ENCODE measurements at places on chromosomes 12 and 14.

DNA sequence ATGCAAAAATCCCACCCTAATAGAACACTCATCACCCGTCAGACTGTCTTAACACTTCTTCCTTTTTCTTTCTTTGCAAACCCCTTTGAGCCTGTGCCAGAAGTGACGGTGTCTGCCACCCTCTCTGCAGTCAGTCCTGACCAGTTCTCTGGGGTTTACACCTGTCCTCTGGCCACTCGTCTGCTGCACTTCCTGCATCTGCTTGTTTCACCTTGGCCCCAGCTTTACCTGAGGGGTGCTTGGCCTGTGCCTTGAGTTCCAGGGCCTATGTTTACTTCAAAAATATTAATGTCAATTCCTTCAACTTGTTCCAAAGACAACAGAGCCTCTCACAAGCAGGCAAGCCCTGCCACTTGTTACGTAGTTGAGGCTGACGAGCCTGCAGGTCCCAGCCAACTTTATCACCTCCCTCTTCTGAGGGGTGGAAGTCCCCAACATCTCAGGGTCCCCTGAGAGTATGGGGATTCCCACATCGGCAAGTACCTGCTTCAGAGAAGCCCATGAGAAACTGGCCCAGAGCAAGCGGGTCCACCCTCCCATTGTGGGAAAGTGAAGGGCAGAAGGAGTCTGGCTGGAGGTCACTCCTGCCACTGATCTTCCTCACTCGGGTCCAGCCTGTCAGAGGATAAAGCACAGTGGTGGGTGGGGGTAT, 205.4 kb downstream of the DAD1 start:
- DNase-seq = peak; percentile 46

DNA sequence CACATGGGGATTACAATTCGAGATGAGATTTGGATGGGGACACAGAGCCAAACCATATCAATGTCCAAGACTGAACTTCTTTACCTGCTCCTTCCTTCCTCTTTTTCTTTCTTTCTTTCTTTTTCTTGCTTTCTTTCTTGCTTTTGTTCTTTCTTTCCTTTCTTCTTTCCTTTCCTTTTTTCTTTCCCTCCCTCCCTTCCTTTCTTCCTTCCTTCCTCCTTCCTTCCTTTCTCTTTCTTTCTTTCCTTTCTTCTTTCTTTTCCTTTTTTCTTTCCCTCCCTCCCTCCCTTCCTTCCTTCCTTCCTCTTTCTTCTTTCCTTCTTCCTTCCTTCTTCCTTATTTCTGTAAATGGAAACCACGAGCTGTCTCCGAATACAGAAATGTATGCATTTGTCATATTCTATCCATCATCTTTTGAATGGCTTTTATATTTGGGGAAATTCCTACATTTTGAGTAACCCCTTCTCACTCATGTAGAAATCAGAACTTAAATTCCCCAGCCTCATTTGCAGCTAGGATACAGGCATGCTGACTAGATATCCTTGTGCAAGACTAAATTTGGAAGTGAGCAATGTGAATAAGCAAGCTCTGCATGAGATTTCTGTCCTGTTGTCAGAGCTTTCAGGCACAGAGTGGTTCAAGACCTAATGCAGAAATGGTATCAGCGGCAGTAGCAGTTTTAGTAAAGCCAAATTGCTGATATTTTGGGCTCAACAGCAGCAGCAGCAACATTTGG, 11.5 kb downstream of the GPR33 start:
- no peak for DNase-seq

- DNase-seq = no peak
Observed at GRCh38 chr12:72522411-72522810, 250.2 kb downstream of the TRHDE start.

- no peak for DNase-seq
Observed at GRCh38 chr12:95956557-95957145, 13.5 kb downstream of the AMDHD1 start.

All from GM13977 (cell line).